Cerebellar cortex (tissue), 1 donor: ENCODE measurements at places on chromosomes 2 and 18.

- DNase-seq: no peak
Observed at GRCh38 chr2:219681694-219682300, 54.4 kb downstream of the SLC4A3 start.

- no peak for DNase-seq
Observed at GRCh38 chr2:176772816-176773215, 439.8 kb upstream of the HNRNPA3 start.

- no peak for DNase-seq
Observed at GRCh38 chr2:233867993-233868532, at the start of gene MSL3B. Gene MSL3B (minus strand): TSS chr2:233868386.

- DNase-seq: peak; percentile 39
Observed at GRCh38 chr2:183035298-183035953, 2.8 kb downstream of the NCKAP1 start.

DNA sequence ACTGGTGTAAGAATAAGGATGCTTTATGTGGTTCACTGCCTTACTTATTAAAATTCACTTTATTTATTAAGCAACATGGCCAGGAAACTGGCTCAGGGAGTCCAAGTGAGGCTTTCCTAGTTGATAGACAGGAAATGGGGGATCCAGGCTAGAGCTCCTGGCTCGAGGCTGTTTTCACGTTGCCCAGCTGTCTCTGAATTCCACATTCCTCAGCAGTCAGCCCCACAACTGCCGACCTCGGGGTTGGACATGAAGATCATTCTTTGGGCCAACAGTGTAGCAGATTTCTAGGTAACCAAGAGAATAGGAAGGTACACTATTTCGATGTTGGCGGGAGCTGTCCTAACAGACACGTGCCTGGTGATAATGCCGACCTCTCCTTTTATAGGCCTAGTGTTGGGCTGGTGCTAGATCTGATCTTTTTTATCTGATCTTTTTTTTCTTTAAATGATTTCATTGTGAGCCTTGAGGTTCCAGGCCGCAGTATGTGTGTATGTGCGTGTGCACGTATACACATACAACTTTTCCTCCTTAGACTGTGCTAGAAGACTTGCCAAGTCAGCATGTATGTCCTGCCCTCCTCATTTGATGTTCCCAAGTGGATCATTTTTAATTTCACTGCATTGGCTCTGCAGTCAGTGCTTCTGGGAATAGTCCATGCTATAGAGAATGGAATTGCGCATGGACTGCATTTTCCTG, 103.5 kb downstream of the CABLES1 start:
- no peak for DNase-seq

DNA sequence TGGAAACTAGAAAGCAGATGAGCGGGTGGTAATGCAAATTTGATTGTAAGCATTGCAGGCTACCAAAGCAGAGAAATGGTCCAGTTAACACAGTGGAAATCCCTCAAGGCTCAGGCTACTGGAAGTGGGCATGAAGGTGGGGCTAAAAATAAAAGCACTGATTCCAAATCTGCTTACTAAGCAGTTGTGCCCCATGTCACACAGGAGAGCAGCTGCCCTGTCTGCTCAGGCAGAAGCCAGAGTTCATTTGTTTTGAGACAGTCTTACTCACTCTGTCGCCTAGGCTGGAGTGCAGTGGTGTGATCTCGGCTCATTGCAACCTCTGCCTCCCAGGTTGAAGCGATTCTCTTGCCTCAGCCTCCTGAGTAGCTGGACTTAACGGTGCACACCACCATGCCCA, 42.5 kb upstream of the TSPYL6 start:
- DNase-seq: no peak

- DNase-seq: peak; percentile 17
Observed at GRCh38 chr2:234335661-234336228, 161.1 kb downstream of the ARL4C start.

DNA sequence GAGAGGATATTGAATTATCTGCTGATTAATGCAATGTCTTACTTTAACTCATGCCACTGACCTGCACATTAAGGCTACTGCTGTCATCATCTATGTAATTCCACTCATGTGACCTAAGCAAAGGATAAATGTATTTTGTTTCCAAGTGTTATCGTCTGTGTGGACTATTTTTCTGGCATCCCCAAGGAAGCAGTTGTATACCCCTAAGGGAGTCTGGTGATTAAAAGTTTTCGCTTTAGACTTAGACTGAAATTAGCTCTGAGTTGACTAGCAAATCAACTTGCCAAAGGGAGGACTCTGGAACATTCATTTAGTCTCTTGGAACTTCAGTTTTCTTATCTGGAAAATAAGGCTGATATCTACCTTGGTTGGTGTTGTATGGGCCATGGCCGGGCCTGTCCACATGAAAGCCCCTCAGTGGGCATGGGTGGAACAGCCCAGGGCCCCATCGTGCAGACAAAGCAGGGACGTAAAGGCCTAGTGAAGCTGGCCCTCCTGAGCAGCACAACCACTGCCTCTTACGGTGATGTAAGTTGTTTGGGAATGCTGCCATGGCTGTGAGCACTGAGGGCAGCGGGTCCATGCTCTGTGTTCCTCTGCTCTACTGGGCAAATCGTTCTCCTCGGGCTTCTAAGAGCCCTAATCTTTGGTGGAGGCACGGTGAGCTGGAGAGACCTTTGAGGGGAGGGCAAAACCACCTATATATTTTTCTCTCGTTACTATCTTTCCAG, 144.4 kb upstream of the RNF152 start:
- no peak for DNase-seq

DNA sequence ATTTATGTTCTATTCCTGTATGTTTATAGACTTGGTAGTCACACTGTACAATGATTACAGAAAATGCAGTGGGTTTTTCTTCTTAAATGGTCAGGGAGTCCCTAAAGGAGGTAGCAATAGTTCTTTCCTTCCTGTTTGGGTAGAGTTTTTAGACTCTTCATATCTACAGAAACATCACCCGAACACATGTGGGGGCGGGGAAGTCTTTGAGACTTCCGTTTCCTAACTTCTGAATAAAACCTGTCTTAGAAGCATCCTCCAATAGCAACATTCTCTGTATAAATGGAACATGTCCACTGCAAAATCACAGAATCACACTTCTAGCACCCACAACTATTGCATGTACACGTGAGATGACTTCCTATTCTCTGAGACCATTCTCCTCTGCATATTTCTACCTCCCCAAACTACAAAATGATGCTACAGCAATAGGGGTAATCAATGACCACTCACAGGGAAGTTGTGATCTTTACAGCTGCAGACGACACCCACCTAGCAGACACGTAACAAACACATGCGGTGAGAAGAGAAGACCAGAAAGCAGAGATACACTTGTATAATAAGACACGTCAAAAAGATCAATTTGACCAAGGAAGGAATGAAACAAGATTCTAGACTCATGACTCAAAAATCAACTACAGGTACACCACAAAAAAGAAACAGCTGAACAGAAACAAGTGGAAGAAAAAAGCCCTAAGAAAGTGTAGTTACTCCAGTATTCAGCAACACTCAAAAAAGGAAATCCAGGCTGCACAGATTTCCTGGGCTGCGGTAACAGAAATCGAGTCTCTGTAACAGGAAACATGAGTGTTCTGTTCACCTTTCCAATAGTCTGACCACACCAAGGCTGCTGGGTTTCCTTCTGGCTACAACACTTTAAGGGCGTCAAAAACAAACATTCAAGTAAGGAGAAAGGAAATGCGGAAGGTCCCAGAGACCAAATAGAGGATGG, 120.4 kb downstream of the ZNF516 start:
- no peak for DNase-seq

GRCh38 chr2:231708773-231709635, 679 bp downstream of the PTMA start:
- DNase-seq: no peak

- no peak for DNase-seq
Observed at GRCh38 chr2:202944816-202945215, 32.7 kb downstream of the CARF start.
